ENCODE measurements at places on chromosomes 1 and 21.

DNA sequence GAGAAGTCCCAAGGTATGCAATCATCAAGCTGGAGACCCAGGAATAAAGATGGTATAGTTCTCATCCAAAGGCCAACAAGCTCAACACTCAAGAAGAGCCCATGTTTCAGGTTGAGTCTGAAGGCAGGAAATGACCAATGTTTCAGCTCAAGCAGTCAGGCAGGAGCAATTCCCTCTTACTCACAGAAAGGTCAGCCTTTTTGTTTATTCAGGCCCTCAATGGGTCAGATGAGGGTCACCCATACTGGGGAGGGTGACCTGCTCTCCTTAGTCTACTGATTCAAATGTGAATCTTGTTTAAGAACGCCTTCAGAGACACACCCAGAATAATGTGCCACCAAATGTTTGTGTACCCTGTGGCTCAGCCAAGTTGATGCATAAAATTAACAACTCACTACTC is 262.4 kb downstream of the USP25 start:
- no peak for DNase-seq

DNA sequence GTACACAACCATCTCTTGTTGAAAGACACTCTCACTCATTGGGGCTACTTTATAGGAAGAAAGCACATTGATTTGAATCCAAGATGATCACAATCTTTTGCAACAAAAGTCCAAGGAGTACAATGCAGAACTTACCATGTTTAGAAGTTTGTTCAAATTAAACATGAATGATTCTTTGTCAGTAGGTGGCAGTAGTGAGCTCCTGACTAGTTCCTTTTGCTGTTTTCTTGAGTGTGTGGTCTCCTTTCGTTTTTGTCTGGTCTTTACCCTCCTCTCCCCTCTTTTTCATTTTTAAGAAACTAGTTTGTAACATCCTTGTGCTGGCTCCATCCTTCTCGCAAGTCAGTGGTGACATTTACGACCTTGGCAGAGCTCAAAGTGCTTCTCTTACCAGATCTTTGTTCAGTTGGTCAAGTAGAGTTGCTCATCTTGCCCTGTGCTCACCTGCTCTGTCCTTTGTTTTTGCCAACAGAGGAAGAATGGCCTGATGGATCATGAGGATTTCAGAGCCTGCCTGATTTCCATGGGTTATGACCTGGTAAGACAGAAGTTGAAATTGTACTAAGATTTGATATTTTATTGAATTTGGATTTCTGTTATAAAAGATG is 35.7 kb upstream of the MTR start:
- DNase-seq: no peak

GRCh38 chr1:156371553-156372264 is 2.7 kb downstream of the RHBG start:
- DNase-seq: no peak

DNA sequence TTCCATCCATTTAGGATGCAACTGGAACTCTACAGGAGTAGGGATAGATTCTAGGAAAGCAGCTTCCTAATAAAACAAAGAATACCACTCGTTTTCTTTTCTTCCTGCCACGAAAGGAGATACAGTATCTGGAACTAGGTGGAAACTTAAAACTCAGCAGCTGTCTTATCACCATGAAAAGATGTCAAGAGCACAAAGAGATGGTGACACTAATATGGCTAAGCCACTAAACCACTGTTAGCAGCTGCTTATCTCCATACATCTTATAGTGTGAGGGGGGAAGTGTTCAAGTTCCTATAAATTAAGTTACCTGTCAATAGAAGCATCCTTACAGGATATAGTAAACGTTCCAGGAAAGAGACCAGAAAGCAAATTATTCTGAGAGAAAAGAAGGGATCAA is 162.5 kb downstream of the TYW3 start:
- DNase-seq: no peak

GRCh38 chr1:93079685-93080141 is 630 bp downstream of the MTF2 start:
- no peak for DNase-seq

DNA sequence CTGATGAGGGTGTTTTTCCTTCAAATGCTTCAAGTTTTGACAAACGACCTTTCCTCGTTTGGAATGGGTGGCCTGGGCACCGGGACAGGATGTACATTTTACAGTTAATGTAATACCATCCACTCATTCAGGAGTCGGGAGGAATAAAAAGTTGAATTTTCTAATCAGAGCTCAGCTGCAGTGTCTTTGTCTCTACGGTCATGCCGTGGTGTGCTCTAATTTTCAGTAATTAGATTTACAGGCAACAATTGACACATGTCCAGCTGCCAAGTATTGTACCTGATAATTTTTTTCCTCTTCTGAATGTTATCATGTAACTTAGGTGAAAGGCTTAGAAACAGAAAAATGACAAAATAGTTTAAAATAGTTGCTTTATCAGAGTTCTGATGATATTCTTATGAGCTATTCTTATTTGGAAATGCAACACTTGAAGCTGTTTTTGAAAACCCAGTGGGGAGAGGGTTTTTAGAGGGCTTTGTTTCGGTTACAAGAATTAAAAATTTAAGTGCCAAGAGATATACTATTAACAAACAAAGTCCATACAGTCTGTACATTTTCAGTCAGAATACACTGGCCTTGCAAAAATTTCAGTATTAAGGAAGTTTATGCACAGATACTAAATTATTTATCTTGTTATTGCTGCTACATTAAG is 1.0 kb downstream of the CDKN2C start:
- DNase-seq: no peak

DNA sequence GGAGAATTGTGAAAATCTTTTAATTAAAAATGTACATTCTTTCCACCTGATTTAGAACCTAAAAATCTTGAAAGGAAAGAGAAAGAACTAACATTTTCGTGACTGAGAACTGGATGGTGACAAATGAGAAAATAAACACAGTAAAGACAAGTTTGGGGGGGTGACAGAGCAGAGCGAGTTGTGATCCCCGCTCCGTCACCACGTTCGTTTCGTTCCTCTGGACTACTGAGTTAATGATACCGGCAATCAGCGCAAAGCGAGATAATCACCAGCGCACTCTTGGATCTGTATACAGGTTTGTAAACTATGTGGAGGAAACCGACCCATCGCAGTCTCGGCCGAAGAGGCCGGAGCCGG is 31.2 kb upstream of the CFAP126 start:
- no peak for DNase-seq

- no peak for DNase-seq
Observed at GRCh38 chr1:151801310-151801820, 3.9 kb downstream of the LINGO4 start.

GRCh38 chr21:33924766-33925100 is 9.1 kb upstream of the ATP5PO start:
- DNase-seq: no peak

GRCh38 chr1:219128957-219129356 is 44.7 kb upstream of the LYPLAL1 start:
- no peak for DNase-seq

GRCh38 chr1:66731170-66731865 is 20.9 kb upstream of the DYNLT5 start:
- DNase-seq: no peak

DNA sequence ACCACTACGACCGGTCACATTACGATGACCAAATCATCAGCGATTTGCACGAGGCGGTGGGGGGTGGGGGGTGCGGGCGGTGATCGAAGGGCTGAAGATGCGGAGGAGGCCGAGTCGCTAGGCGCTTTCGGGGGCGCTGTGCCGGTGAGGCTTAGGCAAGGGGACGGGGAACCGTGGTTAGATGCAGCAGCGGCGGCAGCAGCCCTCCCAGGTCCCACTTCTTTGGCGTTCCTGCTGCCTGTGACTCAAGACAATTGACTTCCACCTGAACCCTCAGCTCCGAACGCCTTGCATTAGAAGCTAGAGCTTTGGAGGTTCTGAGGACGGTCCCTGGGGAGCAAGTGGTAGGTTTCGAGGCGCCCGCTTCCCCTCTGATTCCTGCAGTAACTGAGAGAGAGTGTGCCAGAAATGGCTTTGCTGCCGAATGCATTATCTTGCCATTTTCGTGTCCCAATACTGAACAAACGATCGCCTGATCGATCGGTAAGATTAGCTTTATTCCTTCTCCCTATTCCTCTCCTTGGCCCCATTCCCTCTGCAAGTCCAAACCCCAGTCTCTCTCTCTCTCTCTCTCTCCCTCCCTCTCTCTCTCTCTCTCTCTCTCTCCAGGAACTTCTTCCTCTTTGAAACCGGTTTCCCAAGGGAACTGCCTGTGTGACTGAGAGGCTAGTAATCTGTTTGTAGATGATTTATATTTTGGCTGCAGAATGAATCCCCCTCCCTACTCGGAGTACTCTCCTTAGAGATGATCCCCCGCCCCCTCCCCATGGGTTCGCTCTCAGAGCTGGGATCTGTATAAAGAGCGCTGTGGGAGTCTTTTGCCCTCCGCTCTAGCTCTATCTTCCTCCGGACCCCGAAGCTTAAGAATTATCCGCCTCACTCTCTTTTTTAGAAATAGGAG is 735 bp upstream of the BRINP3 start:
- no peak for DNase-seq

GRCh38 chr1:47682786-47683350 is 245.0 kb downstream of the FOXD2 start:
- no peak for DNase-seq

GRCh38 chr1:81894867-81895266 is 94.1 kb downstream of the ADGRL2 start:
- no peak for DNase-seq

GRCh38 chr1:228646717-228647522 is 88.4 kb upstream of the RHOU start:
- DNase-seq: peak; percentile 20

DNA sequence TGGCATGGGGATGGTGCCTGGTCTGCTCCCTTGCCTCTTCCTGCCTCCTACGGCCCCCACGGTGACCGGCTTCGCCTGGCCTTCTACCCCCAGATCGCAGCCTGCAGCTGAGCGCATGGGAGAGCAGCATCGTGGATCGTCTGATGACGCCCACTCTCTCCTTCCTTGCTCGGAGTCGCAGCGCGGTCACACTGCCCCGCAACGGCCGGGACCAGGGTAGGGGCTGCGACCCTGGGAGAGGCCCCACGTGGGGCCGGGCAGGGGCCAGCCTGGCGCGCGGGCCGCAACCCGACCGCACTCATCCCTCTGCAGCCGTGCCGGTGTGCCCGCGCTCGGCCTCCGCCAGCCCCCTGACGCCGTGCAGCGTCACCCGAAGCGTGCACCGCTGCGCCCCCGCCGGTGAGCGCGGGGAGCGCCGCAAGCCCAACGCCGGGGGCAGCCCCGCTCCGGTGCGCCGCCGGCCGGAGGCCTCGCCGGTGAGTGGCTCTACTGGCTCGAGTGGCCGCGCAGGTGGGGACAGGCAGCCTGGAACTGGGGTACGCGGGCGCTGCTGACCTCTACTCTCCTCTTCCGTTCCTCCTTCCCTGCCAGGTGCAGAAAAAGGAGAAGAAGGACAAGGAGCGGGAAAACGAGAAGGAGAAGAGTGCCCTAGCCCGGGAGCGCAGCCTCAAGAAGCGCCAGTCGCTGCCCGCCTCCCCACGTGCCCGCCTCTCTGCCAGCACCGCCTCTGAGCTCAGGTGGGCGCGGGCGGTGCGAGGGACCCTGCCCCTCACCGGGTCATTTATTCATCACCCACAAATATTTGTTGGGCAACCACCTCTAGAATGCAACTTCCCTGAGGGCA is 20.4 kb downstream of the MAP7D1 start:
- no peak for DNase-seq

GRCh38 chr1:65629788-65630187 is 162.9 kb upstream of the PDE4B start:
- DNase-seq: no peak

- no peak for DNase-seq
Observed at GRCh38 chr1:40393173-40393572, 19.6 kb downstream of the SMAP2 start.

DNA sequence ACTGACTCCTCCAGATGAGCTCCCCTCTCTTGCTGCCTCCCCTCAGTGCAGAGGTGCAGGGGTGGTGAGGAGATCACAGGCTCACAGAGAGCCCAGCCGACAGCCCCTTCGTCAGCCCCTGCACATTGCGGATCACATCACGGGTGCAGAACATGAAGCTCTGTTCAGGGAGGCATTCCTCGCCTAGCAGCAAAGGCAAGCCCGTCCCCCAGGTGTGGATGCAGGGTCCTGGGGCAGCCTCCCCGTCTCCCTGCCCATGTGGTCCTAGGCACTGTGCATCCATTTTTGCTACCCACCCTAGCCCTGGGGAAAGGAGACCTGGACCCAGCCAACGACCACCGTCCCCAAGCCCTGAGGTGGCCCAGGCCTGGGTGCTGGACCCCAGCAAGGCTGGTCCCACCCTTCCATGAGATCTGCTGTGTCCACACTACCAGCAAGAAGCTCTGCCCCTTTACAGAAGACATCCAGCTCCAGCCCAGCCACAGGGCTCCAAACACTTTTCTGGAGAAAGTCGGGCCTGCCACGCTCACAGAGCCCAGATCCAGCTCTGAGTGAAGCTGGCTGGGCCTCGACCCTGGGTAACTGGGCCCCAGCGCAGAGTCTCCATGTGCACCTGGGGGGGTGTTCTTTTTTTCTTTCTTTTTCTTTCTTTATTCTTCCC is 248.7 kb downstream of the NPHP4 start:
- no peak for DNase-seq

- peak; percentile 52 for DNase-seq
Observed at GRCh38 chr1:47192458-47193384, 2.9 kb upstream of the PDZK1IP1 start.

GRCh38 chr1:168089326-168089978 is 47.3 kb downstream of the GPR161 start:
- no peak for DNase-seq

GRCh38 chr1:161185282-161185682 is 8.0 kb upstream of the B4GALT3 start:
- DNase-seq: peak; percentile 66

GRCh38 chr21:29719521-29719920 is 220.3 kb downstream of the GRIK1 start:
- no peak for DNase-seq

DNA sequence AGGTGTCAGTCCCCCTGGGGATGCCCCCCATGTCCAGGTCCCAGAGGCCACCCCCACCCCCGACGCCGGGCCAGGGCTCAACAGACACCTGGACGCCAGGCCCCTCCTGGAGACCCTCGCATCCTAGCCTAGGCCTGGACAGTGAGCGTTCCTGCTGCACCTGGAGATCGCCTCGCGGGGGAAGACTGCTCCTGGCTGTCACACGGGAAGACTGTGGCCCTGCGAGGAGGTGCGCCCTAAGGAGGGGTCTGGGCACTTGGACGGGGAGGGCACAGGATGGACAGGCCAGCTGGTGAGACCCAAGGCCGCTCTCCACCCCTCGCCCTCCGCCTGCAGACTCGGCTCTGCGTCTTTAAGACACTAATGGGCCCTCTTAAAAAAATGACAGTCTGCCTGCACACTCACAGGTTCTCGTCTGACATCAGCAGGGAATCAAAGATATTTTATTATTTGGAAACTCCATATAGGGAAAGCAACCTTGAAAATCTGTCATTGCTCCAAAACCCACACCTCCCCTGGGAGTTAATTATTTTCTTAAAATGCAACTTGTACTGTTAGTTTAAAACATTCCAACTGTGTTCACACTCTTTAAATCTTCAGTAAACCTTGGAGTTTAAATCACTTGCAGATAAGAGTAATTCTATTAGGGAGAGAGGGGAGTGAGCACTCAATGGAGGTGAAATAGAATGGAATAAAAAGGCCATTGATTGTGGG is 45.6 kb upstream of the ACTRT2 start:
- no peak for DNase-seq

Data from GM12892 (cell line).